Motor neuron (in vitro differentiated cells): ENCODE measurements at places on chromosomes 2 and 18. TPM values are rescaled to one million over a fixed set of nuclear protein-coding genes. Genes with fewer than 3 reads are reported as not detected.

COL3A1 gene
- total RNA-seq, result 0.05 and 0.31 TPM in 2 replicates

UGT1A3 gene
- not detected in 2 replicates for total RNA-seq

POTEJ gene
- total RNA-seq, result not detected in 2 replicates

ZFP36L2 gene
- 6.0 and 6.2 TPM in 2 replicates for total RNA-seq

PAX3 gene
- total RNA-seq, result 0.27 and 0.67 TPM in 2 replicates

PAX8 gene
- total RNA-seq, result 0.27 and 0.69 TPM in 2 replicates

TCF7L1 gene
- 6.6 and 10.1 TPM in 2 replicates for total RNA-seq
